G401 (cell line): ENCODE measurements at places on chromosomes 11 and 22. TPM values are rescaled to one million over a fixed set of nuclear protein-coding genes. Genes with fewer than 3 reads are reported as not detected.

GRCh38 chr11:103042161-103042560, 49.8 kb downstream of the DCUN1D5 start:
- DNase-seq: no peak

DNA sequence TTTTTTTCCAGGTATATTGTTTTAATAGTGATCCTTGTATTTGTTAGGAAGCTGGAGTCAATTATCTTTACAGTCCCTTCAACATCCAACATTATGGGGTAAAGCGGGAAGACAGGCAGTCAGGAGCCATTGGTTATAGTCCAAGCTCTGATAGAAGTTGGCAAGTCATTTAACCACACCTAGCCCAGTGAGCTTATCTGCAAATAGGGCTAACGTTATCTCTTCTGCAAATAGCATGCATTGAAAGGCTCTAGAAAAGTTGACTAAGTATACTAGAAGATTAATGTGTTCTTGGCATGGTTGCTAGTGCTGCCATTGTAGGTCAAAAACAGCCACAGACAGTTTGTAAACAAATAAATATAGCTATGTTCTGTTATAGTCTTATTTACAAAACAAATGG, 520.7 kb downstream of the OPCML start:
- no peak for DNase-seq

TTLL8 gene
- total RNA-seq: not detected in 2 replicates

- no peak for DNase-seq
These were observed 2.0 kb downstream of the DUSP8 start for GRCh38 chr11:1570001-1570453.

DNA sequence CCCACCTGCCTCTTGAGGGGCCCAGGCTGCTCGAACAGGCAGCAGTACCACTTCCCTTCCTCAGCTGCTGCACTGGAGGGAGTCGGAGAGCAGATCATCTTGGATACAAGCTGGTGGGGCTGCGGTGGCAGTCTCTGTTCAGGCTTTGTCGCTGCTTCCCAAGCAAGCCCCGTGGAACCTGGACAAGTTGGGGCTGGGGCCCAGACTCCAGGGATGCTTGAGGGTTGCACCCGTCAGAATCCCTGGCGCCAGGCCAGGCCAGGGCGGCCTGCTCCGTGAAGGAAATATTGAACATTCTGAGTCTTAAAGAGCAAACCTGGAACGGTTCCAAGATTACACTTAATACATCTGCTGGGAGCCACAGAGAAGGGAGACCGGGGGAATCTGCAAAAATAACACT, 310.1 kb upstream of the SORL1-AS1 start:
- no peak for DNase-seq

OTOG gene
- not detected in 2 replicates for total RNA-seq

GRCh38 chr22:42336527-42337227, 66.2 kb upstream of the TCF20 start:
- DNase-seq: no peak

DNA sequence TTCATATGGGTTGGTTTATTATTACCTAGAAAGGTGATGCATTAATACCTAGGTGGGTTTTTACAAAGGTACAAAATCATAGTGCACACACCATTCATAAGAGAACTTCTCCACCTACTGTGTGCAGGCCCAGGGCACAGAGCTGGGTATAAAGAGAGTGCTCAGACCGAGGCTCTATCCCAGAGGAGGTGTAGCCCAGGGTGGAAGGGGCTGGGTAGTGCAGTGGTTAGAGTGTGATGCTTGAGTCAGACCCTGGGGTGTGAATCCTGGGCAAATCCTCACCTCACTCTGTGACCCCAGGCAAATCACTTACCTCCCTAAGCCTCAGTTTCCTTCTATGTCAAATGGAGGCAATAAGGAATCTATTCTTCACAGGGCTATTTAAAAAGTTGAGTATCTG, 32.2 kb downstream of the PARVG start:
- no peak for DNase-seq

GRCh38 chr11:102144357-102145355, 34.4 kb downstream of the YAP1 start:
- DNase-seq: no peak

GLYATL2 gene
- total RNA-seq: not detected in 2 replicates

GRCh38 chr11:1879941-1880720, 11.6 kb downstream of the PRR33 start:
- no peak for DNase-seq

DNA sequence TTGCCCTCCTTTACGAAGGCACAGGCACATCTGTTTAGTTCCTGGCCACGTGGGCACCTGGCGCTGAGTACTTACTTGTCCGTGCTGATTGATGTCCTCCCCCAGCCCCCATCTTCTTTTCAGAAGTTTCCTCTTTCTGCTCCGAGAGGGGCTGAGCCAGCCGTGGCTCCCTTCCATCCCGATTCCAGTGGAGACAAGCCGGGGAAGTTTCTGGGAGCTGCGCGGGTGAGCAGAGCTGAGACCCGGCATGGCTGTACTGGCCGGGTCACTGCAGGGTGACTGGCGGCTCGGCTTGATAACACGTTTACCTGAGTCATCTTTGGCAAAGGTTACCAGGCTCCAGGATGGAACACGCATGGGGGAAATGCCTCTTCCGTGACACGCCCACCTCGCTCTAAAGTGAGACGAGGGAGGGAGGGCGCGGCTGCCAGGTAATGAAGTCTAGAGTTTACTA, 45.4 kb upstream of the ATXN10 start:
- DNase-seq: no peak

DNA sequence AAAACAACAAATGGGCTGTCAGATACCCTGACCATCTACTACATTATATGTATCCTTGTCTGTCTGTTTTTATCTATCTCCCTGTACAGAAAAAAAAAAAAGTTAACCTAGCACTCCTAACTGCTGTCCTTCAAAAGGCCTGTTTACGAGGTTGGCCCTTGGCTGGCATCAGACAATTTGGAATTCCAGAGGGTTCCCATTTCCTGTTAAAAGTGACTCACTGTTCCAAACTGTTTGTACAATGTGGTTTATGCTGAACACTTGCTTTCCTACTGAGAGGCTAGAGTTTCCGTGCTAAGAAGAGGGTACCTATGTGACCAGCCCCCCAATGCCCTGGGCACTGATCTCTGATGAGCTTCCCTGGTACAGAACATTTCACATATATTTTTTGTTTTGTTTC, 65.9 kb upstream of the HMGXB4 start:
- DNase-seq: no peak

CRYAB gene
- 153 and 175 TPM in 2 replicates for total RNA-seq

SLC25A18 gene
- total RNA-seq: 1.4 and 4.8 TPM in 2 replicates

C11orf87 gene
- total RNA-seq: not detected in 2 replicates

GRCh38 chr22:28810821-28811491, 10.6 kb upstream of the XBP1 start:
- no peak for DNase-seq

OR52A1 gene
- total RNA-seq: not detected in 2 replicates

HBD gene
- not detected in 2 replicates for total RNA-seq

- no peak for DNase-seq
These were observed 514 bp upstream of the AMBRA1 start for GRCh38 chr11:46594374-46594700.

CD3E gene
- total RNA-seq: not detected in 2 replicates

DNA sequence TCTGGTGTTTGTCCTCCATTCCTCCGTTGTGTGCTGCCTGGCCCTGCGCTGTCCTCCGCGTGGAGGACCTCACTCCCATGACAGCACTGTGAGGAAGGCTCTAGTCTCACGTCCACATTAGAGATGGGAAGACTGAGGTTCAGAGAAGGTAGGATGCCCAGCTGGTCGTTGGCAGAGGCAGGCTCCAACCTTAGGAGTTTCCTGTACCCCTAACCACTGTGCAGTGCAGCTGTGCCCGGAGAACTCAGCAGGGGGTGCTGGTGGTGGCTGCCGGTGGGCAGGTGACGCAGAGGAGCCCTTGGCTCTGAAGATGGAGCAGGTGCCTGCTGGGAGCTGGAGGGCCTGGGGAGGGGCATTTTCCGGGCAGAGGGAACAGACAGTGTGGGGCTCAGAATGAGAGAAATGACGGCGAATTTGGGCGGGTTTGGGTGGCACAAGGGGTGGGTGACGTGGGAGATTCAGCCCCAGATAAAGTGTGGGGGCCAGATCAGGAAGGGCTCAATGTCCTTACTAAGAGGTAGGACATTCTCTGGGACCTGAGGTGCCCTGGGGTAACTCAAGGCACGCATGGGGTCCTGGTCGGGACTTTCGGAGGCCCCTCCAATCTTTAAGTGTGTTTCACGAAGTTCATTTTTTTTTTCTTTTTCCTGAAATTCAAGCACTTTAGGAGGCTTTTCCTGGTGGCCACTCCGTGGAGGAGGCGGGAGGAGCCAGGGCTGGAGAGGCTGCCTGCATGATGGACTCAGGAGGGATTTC, 535.0 kb downstream of the TBC1D22A start:
- no peak for DNase-seq

GRCh38 chr22:31695423-31695822, 33.4 kb upstream of the PISD start:
- no peak for DNase-seq

DNA sequence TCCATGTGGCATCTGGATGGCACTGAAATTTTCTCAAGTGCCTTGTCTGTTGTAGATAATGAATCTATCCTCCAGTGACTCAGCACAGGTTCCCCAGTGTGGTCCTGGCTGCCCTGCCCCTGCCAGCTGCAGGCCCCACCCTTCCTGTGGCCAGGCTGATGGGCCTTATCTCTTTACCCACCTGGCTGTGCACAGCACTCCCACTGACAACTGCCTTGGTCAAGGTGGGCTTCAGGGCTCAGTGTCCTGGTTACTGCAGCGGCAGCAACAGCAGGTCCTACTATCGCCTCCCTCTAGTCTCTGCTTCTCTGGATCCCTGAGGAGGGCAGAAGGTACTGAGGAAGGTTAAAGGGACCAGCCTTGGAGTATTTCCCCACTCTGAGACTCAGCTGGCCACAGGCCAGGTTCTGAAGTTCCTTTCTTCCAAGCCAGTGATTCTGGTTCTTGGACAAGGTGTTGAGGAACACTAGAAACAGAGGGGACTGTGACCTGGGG, 3.1 kb downstream of the HMBS start:
- DNase-seq: no peak

DNA sequence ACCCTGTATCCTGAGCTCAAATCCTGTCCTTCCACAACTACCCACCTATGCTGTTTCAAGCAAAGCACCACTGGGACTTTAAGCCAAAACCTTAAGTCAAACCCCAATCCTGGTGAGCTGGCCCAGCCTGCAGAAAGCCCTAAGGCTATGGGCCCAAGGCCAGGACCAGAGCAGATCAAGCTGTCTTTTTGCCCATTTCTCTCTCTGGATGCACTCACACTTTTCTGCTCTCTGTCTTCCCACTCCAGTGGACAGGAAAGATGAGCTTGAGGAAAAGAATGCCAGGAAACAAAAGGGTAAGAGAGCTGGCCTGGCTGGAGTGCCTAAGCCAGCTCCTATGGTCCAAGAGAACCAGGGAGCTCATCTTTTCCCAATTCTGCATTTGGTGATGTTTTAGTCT, 284.3 kb upstream of the ISX start:
- no peak for DNase-seq

C1QTNF6 gene
- total RNA-seq: 5.0 and 6.7 TPM in 2 replicates

BEST1 gene
- total RNA-seq: 0.10 and 0.18 TPM in 2 replicates

- DNase-seq: no peak
These were observed 203.1 kb upstream of the BLID start for GRCh38 chr11:122319085-122319484.

- no peak for DNase-seq
These were observed 15.1 kb upstream of the RGL4 start for GRCh38 chr22:23675502-23676415.

- no peak for DNase-seq
These were observed 42.4 kb downstream of the CACNA1I start for GRCh38 chr22:39612811-39613548.

- peak; percentile 1 for DNase-seq
These were observed 42.4 kb downstream of the BARX2 start for GRCh38 chr11:129418039-129418438.

OR4C11 gene
- not detected in 2 replicates for total RNA-seq

SCT gene
- total RNA-seq: not detected in 2 replicates

LGALS1 gene
- 435 and 601 TPM in 2 replicates for total RNA-seq

PAX6 gene
- total RNA-seq: 2.7 and 3.8 TPM in 2 replicates

GRCh38 chr11:67022341-67022933, 497 bp upstream of the SYT12 start:
- peak; percentile 29 for DNase-seq

- no peak for DNase-seq
These were observed 31.4 kb downstream of the MOB2 start for GRCh38 chr11:1455032-1455762.

- no peak for DNase-seq
These were observed 22.5 kb downstream of the KRTAP5-5 start for GRCh38 chr11:1652026-1652425.

DNA sequence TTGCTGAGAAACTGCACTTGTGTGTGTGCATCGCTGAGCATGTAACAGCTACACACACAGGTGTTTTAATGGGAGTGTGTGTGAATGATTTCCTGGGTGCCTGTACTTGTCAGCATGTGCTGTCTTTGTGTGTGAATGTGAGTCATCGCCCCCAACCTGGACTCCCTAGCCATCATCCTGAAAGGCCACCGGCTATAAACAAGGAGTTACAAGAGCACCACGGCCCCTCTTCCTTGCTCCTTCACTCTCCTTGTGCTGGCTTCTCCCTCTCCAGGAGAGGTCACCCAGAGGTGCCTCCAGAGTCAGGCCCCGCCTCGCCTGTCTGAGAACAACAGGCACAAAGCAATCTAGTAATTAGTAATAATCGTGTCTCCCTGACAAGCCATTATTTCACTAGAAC, 419.2 kb downstream of the BUD13 start:
- no peak for DNase-seq

- DNase-seq: no peak
These were observed 6.7 kb downstream of the NFAM1 start for GRCh38 chr22:42425337-42425988.

GRCh38 chr11:44138980-44139379, 43.5 kb downstream of the EXT2 start:
- DNase-seq: no peak

- DNase-seq: no peak
These were observed at the start of gene RANBP1 for GRCh38 chr22:20115691-20116375. TSS of gene RANBP1 (plus strand) at chr22:20116104. CDS start at chr22:20116185, 81 bp downstream.

- no peak for DNase-seq
These were observed 17.6 kb downstream of the TTC12 start for GRCh38 chr11:113332023-113332422.

TEAD1 gene
- total RNA-seq: 11.6 and 33.4 TPM in 2 replicates

DNA sequence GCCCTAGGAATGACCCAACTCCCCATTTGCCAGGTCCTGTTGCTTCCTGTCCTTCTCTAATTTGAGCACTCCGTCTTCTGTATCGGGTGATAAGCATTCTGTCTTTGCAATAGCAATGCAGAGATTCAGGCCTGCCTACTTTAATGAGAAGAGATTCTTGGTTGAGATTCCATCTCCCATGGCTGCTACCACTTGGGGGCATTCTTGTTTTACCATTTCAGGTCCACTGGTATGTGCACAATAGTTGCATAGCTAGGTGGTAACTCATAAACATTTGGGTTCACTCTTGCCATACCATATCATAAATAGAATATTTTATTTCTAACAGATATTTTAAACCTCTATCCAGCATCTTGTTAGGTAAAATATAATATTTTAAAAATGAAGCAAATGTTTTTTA, 34.4 kb upstream of the CALCB start:
- DNase-seq: no peak

DNA sequence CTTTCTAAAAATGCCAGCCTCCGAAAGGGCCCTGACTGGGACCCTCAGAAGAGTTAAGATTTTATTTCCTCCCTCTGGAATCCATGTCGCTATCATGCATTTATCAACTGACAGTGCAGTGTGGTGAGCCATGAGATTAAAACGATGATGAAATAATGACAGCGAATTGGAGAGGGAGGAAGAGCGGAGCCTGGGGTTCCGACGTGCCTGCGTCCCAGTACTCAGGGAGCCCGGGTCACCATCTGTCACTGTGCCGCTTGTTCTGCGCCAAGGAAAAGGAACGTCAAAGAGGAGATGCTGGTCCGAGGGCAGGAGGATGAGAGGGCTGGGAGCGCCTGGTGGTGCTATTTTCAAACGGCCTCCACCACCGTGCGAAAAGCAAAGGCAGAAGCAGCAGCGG, 46.2 kb downstream of the MACROD1 start:
- DNase-seq: peak; percentile 79

OR5A1 gene
- total RNA-seq: not detected in 2 replicates
